IPS-NIHi11 (cell line): ENCODE measurements at places on chromosomes 12 and 14.
A peak's percentile ranks its signal among the peaks of the same experiment; 100 is the strongest.

DNA sequence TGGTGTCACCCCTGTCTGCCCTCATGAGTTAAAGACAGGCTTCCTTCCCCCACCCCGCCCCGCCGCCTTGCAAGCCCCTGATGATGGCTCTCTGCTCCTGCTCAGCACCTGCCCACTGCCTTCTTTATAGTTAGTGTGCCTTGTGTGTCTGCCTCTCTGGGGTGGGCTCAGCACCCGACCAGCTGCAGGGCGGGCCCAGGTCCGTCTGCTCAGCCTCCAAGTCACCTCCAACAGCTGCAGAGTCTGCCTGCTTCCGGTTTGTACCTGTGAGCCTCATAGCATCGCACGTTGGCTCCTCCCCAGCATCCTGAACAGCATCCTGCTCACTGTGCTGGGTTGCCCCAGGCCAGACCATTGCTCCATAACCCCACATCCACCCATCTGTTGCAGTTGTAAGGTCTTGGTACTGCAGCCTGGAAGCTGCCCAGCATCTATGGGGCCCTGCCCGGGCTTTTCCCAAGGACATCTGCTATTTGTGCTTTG is 3.5 kb downstream of the TGFB3 start:
- no peak for DNase-seq

DNA sequence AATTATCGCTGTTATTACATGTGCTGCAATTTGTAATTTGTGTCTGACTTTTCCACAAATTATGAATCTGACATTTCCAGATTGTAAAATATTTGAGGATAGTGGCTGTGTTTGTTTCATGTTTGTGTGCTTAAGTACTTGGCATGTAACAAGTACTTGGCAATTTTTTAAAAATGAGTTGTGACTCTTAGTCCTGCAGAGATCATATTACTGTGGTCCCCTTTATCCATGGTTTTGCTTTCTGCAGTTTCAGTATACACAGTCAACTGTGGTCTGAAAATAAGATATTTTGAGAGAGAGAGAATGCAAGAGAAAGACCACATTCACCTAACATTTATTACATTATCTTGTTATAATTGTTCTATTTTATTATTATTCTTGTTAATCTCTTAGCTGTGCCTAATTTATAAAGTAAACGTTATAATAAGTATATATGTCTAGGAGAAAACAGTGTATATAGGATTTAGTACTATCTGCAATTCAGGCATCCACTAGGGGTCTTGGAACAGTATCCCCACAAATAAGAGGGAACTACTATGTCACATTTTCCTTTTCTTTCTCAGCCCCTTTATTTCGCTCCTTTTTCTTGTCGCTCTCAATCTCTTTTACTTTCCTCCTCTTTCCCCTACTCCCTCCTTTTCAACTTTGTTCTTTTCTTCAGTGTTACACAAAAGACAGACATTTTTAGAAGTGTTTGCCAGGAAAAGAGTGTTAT is 176.1 kb downstream of the FUT8 start:
- no peak for DNase-seq

DNA sequence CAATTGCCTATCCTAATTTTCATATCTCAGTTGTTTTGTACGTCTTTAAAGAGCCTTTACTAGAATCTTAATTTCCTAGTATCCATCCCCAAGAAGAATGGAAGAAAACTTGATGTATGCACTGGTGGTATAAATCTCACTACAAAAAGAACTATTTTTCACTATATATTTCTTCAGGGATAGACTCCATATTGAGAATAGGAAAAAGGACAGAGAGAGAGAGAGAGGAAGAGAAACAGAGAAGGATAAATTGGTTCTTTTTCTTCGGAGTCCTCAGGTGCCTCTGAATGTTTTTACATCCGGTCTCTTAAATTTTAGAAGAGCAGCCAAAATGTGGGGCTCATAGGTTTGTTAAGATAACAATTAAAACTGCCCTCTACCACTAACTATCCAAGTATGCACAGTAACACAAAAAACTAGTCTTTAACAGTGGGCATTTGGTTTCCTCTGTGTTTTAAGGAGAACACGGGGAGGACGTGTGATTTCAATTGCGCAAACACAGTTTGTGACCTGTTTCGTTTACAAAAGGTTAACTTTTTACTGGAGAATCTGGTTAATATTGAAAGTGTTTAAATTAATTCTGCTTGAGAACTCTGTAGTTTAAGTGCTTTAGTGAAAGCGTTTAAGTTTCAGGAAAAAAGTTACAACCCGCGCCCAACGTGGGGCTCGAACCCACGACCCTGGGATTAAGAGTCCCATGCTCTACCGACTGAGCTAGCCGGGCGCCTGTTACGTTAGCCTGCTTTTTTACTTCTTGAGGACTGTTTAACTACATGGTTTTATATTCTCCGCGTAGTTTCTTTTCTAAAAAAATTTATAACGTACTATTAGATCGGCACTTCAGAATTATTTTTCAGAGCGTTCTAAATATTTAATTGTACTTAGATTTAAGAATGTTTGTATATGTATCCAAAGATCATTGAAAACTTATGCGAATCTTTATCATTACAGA is 5.1 kb upstream of the PSMA3 start:
- peak; percentile 28 for DNase-seq

DNA sequence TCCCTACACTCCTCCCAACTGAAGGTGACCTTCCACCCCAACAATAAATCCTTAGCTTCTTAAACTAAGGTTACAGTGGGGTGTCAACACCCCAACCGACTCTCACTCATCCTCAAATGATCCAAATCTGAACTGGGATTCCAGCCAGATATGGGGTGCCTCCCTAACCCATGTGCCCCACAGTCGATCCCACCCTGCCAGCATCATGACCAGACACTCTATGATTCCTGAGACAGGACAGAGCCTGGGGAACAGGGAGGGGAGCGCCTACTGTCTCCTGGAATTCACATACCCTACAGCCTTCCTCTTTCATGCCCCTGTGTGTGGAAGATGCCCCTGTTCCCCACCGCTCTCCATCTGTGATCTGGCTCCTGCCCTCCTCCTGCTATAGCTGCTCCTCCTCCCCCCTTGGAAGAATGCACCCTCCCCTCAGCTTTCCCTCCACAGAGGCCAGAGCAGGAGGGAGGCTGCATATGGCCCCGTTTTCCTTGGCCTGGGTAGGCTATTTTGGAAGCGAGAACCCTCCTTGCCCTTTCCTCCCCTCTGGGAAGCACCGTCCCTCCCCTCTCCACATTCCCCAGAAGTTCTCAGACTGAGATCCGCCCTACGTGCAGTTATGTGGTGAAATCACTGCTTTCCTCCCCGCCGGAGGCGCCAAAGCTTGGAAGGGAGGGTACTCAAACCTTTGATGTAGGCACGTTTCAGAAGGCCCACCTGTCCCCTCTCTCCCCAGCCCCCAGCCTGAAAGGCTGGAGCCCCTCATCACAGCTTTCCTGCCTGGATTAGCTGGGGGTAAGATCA is 48.0 kb downstream of the SMUG1 start:
- DNase-seq: no peak

- DNase-seq: no peak
Measured at GRCh38 chr12:30908076-30908721, 18.3 kb upstream of the TSPAN11 start.

GRCh38 chr12:89690925-89691324 is 17.7 kb downstream of the ATP2B1 start:
- no peak for DNase-seq

GRCh38 chr12:100268835-100269564 is 2.0 kb downstream of the SCYL2 start:
- no peak for DNase-seq
